ENCODE measurements at places on chromosomes 12 and 14.

GRCh38 chr12:49094160-49094974 lies at the start of gene DHH:
Gene DHH, minus strand, starts transcription at chr12:49094801. Its CDS starts 289 bp downstream, at chr12:49094512.
- no peak for DNase-seq

DNA sequence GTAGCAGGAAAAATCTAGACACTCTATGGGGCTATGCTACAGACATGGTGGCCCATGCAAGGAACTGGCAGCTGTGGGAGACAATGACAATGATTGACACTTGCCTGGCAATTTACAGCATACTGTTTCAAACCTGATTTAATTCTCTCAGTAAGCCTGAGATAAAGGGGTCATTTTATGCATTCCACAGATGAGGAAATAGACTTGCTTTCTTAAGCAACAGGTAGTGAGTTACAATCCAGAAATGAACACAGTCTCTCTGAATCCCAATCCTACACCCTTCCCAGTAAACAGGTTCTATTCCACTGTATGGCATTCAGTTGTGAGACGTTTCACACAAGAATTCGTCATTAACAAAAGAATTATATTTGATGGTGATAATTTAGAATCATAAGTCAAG lies 15.5 kb upstream of the PCNX1 start:
- no peak for DNase-seq

DNA sequence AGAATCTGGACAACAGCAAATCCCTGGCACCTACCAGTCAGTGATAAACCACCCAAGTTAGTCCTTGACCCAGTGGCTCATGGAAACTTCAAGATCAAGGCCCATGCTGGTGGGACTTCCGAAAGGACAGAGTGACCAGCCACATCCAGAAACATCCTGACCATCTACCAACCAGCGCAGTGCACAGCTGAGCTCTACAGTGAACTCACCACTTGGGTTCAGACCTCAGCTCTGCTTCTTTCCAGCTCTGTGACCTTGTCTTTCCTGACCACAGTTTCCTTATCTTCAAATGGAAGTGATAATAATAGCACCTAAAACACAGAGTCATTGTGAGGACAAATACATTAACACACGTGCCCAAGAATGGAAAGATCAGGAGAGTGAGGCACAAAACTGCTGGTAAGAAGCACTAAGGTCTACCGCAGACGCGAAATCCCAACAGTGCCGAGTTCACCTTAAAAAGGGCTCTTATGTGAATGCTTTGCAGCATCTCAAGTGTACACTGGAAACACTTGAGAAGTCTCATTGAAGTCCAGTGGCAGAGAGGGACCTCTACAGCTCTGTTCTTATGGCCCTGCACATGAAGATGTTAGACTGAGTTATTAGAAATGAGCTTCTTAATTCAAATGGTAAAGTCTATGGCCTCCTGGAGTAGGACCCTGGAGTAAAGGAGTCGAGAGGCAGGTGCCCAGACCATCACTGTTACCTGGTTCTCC lies 128.8 kb downstream of the CCDC60 start:
- DNase-seq = no peak

- no peak for DNase-seq
Observed at GRCh38 chr12:45112306-45112705, 61.4 kb upstream of the DBX2 start.

- no peak for DNase-seq
Observed at GRCh38 chr14:56170877-56171422, 52.7 kb downstream of the PELI2 start.

DNA sequence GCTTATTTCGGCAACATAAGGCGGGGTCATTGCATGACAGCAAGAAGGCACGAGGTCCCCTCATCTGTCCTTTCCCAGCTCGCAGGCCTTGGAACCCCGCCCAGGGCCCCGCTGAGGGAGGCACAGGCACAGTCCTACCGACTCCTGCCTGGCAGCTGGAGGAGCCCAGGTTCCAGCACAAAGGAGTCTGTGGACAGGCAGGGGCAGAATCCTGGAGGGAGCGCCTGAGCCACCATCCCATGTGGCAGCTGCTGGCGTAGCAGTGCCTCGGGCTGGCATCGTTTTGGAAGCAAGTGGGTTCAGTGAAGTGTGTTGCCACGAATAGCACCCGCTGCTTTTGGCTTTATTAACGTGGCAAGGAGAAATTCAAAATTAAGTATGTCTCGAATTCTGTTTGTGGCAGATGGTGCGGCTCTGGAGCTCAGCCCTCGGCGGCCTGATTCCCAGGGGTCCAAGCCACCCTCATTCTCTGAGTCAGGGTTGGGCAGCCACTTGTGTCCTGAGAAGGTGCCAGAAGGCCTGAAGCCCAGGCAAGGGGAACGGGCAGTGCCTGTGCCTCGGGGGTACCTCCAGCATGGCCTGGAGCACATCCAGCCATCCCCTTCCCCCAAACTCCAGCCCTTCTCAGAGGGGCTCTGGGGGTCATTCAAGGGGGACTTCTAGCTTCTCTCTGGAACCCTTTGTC lies 35.9 kb downstream of the SLC8B1 start:
- DNase-seq = no peak

- no peak for DNase-seq
Observed at GRCh38 chr12:126608607-126609175, 1543.5 kb downstream of the AACS start.

- DNase-seq = no peak
Observed at GRCh38 chr12:41055875-41056577, 132.1 kb upstream of the PDZRN4 start.

GRCh38 chr14:71166180-71166837 lies 259.1 kb downstream of the PCNX1 start:
- no peak for DNase-seq

DNA sequence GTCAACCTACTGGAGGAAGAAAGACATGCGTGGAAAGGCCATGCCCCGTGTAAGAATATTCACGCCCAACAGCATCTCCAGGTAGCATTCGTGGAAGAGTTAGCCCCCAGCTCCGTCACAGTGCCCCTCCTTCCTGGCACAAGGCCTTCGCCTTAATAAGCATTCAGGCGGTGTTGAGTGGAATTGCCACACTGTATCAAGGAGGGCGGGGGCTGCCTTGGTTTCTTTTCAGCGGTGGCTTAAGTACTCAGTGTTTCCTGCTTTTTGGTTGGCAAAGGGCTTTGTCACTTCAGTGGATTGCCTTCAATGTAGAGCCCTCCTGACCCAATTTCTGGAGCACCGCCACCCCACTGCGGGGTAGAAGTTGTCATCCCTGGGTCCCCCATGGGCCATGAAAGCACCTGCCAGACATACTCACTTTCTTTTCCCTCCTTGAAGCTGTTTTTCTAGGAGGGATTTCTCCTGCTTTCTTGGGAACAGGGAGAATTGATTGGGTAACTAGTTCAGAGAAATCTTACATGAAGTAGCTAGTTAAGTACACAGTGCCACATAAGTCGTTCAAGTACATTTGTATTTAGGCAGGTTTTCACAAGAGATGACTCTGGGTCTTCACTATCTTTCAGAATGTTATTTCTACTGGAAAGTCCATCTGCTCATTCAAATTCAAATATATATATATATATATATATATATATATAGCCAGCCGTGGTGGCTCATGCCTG lies 65.5 kb upstream of the STON2 start:
- no peak for DNase-seq

DNA sequence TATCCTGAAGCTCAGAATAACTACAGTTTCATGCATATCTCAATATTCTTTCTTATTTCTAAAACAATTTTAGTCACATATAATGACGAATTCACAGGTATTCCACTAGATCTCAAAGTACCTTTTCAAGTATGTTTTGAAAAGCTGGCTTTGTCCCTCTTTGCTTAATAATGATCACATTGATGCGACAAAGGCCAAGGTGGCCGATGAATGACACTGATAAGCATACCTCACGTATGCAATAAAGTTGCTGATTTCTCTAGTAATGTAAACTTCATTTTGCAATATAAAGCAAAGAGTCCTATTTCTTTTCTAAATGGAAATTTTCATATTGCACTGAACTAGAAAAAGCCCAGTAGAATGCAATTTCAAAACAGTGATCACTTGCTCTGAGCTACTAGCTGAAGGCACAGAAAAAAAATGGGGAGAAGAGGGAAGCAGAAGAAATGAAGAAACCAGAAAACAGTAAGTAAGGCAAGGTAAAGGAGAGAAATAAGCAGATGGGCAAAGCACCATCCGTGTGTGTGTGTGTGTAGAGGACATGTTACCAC lies 29.3 kb downstream of the FGD6 start:
- DNase-seq = no peak

GRCh38 chr12:72281126-72281525 lies 9.0 kb downstream of the TRHDE start:
- no peak for DNase-seq

DNA sequence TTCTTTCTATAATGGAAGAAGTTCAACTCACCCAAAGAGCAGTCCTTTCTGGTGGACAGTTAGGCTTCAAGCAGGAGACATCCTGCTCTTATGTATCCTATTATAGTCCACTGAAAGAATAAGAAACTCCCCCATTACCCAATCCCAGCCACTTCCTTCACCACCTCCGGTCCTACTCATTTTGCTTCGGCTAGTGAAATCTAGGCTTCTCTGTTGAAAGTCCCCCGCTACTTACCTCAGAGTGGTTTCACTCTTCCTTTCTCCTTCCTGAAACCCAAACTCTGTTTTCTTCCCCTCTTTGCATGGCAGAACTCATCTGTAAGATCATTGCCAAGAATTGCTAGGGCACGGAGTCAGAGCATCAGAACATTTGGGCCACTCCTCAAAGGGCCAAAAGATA lies at the start of gene GPR84:
TSS of gene GPR84 (minus strand) at position 74 of the 400 bp plus-strand sequence. CDS start 635 bp downstream, outside the sequence.
- no peak for DNase-seq

GRCh38 chr12:122021193-122021821 lies 377 bp upstream of the BCL7A start:
- DNase-seq = no peak

- peak; percentile 16 for DNase-seq
Observed at GRCh38 chr14:53109105-53110041, 43.8 kb downstream of the DDHD1 start.

- DNase-seq = no peak
Observed at GRCh38 chr12:56204275-56204674, 15.0 kb upstream of the SMARCC2 start.

DNA sequence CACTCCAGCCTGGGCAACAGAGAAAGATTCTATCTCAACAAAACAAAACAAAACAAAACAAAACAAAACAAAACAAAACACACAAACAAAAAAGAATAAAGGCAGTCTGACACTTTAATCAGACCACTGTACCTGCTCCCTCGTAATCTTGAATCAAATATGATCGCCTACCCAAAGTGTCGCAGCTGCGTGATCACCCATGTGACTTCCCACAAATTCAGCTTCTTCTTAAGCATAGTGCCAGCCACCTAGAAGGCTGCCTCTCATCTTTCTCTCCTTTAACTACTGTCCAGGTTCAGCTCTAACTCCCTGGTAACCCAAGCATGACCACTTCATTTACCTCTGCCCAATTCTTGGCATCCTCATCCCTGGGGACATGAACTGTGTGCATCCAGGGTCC lies 37.4 kb downstream of the FMNL3 start:
- DNase-seq = no peak

GRCh38 chr12:132162508-132163031 lies 18.3 kb downstream of the NOC4L start:
- no peak for DNase-seq

DNA sequence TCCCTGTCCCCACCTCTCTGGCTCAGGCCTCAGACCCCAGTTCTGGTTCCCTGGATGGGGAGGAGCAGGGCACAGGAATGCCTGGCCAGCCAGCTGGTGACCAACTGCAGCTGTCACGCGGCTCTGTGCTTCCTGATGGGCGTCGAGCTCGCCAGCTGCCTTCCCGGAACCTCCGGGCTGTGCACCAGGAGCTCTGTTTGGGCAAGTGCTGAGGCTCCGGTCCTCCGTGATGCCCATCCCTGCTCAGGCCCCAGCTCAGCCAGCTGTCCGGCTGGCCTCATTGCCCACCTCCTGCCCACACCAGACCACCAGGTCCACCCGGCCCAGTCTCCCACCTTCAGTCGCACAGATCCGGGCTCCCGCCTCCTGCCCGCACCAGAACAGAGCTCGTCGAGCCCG lies 4.8 kb downstream of the IFFO1 start:
- no peak for DNase-seq

GRCh38 chr12:118145113-118145797 lies 9.3 kb downstream of the PEBP1 start:
- no peak for DNase-seq

DNA sequence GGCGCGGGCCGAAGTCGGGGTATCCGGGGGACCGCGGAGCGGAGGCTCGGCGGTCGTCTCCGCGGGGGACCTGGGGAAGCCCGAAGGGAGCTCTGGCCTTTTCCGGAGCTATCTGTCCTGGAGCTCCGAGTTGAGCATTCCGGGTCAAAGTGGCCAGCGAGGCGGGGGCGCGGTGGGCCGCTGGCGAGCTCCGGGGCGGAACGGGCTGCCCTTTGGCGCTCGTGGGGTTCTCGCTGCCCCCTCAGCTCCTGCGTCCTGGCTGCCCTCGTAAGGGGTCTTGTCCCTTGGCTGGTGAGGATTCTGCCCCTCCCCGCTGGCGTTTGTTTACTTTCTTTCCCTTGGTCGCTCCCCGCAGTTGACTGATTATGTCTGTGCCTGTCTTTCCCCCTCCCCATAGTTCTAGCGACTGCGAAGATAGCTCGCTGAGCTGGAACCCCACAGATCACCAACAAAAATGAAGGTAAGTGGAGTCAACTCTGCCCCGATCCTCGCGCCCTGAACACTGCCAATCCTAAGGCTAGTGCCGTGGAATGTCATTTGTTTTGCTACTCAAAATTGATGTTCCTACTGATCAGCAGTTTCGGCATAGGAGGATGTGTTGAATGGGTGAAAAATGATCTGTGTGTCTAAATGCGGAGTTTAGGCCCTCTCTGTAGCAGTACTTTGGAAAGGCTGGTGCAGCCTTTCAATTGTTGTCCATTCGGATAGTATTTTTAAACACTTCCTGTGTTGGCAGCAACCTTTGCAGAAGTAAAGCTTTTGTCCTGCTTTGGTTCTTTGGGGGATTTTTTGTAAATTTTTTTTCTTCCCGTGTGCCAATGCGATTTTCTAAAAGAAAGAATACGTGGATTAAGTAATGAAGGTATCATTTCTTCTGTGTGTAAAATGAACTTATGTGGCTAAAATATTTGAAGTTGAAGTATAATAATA lies 1.3 kb downstream of the ARID4A start:
- no peak for DNase-seq

DNA sequence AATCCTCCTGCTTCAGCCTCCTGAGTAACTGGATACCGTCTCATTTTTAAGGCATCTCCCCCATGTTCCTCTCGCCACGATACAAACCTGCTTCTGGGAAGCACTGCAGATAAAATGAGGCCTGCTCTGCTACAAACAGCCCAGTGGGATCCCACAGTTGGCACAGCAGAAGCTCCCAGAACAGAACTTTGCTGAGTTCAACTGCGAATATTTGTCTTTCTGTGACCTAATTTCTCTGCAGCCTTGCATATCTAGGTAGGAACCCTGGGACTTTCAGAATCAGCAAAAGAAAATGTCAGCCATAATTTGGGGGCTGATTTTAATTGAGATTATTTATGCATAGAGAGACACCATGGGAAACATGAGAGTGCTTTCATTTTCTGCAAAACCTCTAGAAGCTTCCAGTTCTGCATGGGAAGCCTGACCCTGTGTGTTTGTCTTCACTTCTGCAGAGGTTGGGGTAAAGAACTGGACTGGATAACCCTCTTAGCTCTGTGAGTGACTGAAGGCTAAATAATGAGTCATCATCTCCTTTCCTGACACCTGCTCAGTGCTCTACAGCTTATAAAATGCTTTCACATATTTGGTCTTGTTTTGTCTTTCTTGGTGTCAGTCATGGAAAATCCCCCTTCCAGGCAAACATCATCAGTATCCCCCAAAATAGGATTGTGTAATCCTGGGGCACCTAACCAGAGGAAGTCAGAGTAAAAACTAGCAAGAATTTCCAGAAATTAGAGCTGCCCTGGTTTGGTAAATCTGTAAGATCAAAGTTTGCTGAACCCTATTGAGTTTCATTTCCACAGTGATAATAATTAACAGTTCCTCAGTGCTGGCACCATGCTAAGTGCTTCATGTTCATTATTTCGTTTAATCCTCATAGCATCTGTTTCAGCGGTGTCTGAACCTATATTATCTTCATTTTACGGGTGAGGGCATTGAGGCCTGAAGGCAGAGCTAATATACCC lies 185.8 kb downstream of the SLC15A4 start:
- DNase-seq = no peak

Measured in activated CD4-positive, CD25-positive, alpha-beta regulatory T cell (primary cell).